Type B pancreatic cell (in vitro differentiated cells): ENCODE measurements at places on chromosomes 7 and 10. TPM values are rescaled to one million over a fixed set of nuclear protein-coding genes. Genes with fewer than 3 reads are reported as not detected.
A peak's percentile ranks its signal among the peaks of the same experiment; 100 is the strongest.

GRCh38 chr10:78356291-78356900, 322.7 kb downstream of the RPS24 start:
- H3K4me3 ChIP-seq: no peak overlapping the region
- H3K27ac ChIP-seq: no peak overlapping the region
- no peak for DNase-seq
- H3K4me1 ChIP-seq: peaks cover 59% of the 10 kb centered on the region

GRCh38 chr10:72337039-72337629, 17.6 kb downstream of the DNAJB12 start:
- no peak for DNase-seq
- H3K27me3 ChIP-seq: no peaks in the 10 kb centered on the region
- H3K4me3 ChIP-seq: no peak overlapping the region
- H3K36me3 ChIP-seq: peaks cover 8% of the 10 kb centered on the region
- peak overlapping the region; percentile 18 for H3K27ac ChIP-seq

DNA sequence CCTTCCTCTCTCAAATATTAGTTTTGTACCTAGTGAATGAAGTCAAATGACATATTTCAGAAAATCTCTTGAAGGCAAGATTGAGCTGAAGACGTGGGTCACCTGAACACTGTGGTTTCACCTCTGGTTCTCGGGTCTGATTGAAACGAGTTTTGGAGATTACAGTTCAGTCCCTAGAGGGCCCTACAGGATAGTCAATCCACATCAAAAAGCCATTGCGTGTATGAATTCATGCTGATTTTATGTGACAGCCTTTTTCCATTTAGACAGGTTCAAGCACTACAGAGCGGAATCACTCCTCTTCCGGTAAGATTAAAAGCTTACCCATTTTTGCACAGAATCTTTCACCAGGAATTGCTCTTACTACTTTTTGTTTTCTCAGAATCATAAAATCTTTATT, 62.2 kb downstream of the VIM start:
- H3K27ac ChIP-seq: no peak overlapping the region
- peaks cover 7% of the 10 kb centered on the region for H3K4me1 ChIP-seq
- no peak overlapping the region for H3K4me3 ChIP-seq
- no peaks in the 10 kb centered on the region for H3K36me3 ChIP-seq
- no peak for DNase-seq

Gene GPR22
- total RNA-seq: not detected in 2 replicates

DNA sequence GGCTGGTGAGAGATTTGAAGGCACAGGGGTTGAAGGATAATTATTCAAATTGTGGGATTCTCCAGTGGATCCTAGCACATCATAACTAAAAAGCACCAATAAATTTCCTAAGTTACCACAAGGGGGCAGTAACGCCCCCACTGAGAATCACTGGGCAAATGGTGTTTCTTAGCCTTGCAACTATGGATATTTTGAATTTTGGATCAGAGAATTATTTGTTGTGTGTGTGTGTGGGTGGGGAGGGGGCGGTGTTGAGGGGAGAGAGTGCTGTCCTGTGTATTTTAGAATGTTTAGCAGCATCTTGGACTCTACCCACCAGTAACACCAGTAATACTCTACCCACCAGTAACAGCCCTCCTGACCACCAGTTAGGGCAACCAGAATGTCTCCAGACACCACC, 63.3 kb upstream of the PRKG1 start:
- no peaks in the 10 kb centered on the region for H3K36me3 ChIP-seq
- DNase-seq: no peak

- no peaks in the 10 kb centered on the region for H3K27me3 ChIP-seq
- no peak overlapping the region for H3K27ac ChIP-seq
- H3K4me1 ChIP-seq: no peaks in the 10 kb centered on the region
- no peak for DNase-seq
Observed at GRCh38 chr7:82477733-82478515, 34.3 kb upstream of the CACNA2D1 start.

Gene GSTO2
- 2.8 and 8.2 TPM in 2 replicates for total RNA-seq

DNA sequence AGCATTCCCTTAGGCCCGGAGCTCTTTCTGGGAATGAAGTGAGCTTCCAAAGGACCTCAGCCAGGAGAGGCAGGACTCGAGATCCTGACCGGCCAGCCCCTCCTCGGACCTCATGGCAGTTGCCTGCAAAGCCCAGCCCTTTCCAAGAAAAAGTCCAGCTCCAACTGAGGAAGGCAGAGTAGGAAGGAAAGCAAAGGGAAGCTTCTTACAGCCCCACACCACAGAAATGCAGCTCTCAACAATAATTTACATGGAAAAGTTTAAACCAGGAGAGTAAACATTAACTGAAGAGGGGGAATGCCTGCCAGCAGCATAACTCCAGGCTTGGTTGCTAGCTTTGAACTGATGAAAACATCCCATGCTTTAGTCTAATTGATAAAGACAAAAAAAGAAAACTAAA, 153.9 kb upstream of the PFKP start:
- H3K4me1 ChIP-seq: no peaks in the 10 kb centered on the region
- peaks cover 44% of the 10 kb centered on the region for H3K27me3 ChIP-seq
- no peaks in the 10 kb centered on the region for H3K36me3 ChIP-seq
- H3K4me3 ChIP-seq: no peak overlapping the region
- no peak for DNase-seq
- no peak overlapping the region for H3K27ac ChIP-seq

DNA sequence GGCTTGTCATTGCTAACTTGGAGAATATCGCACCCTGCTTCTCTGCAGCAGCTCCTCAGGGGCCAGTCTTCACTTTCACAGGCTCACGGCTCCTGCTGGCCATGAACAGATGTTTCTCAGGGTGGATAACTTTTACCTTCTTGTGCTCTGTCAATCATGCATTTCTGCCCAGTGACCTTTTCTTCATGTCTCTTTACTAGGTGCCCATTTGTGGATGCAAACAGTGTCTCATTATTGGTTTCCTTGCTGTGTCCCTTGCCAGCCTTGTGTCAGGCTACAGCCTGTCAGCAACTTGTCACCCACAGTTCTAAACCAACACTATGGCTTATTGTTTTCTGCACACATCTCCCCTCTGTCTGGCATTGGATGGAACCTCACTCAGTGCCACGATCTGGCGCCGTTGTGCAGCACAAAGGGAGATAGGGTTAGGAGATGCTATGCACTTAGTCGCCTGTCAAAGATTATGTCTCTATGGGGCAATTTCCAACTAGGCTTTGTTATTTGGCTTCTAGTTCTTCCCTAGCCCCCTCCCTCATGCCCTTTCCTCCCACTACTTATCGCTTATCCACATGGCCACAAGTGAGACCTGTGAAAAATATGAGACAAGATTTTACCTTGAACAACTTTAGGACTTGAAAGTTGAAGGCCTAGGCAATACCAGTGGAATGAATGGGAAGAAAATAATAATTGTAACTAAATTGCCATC, 45.7 kb upstream of the NXPH1 start:
- peaks cover 11% of the 10 kb centered on the region for H3K4me1 ChIP-seq
- no peak for DNase-seq
- H3K27me3 ChIP-seq: peaks cover 6% of the 10 kb centered on the region
- no peak overlapping the region for H3K27ac ChIP-seq

DNA sequence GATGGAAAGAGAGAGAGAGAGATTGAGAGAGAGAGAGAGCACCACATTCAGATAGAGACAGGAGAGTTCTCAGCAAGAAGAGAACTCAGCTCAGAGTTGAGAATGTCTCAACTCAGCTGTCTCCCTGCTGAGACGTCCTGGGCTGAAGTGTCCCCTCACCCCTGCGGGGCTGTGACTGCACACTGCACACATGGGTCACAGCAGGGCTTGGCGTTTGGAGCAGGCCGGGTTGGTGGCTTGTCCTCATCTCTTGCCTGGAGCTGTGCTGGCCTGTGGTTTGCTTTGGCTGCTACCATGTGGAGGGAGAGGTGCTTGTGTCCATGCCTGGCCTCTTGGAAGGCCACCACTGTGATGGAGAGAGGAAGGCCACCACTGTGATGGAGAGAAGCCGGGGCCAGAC, 167.9 kb downstream of the RNF216 start:
- no peaks in the 10 kb centered on the region for H3K36me3 ChIP-seq
- H3K4me1 ChIP-seq: no peaks in the 10 kb centered on the region
- DNase-seq: no peak
- H3K4me3 ChIP-seq: no peak overlapping the region
- H3K27ac ChIP-seq: no peak overlapping the region

- H3K4me1 ChIP-seq: no peaks in the 10 kb centered on the region
- no peak overlapping the region for H3K4me3 ChIP-seq
- no peaks in the 10 kb centered on the region for H3K36me3 ChIP-seq
- no peak overlapping the region for H3K27ac ChIP-seq
- DNase-seq: no peak
- H3K27me3 ChIP-seq: peaks cover 4% of the 10 kb centered on the region
Observed at GRCh38 chr7:4931943-4932342, 27.0 kb downstream of the MMD2 start.

DNA sequence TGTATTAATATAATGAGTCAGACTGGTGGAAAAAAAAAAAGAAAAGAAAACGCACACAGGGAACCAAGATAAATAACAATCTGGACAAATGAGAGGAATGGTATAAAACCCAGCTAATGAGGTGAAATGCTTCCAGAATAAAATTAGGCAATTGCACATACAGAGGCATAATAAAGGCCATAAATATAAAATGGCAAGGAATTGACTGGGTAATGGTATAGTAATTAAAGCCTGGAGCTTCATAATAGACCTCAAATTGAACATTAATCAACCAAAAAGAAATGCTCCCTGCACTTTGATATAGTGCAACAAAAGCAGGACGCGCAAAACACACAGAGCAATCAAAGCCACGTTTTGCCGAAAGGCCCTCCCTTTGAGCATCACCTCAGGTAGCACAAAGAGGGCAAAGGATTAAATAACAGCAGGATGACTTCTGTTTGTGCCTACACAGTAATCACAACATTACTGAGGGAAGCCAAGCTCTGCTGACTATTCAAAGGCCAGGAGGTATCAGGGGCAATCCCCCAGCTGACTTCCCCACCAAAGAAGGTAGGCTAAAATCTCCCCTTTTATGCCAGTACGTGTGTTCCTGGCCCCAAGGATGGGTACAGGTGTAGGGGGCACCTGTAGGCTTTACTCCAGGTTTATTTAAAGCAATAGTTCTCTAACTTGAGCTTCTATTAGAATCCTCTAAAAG, 343.7 kb downstream of the ELMO1 start:
- DNase-seq: no peak
- H3K4me3 ChIP-seq: no peak overlapping the region

Gene VWA2
- 2.9 and 6.0 TPM in 2 replicates for total RNA-seq

DNA sequence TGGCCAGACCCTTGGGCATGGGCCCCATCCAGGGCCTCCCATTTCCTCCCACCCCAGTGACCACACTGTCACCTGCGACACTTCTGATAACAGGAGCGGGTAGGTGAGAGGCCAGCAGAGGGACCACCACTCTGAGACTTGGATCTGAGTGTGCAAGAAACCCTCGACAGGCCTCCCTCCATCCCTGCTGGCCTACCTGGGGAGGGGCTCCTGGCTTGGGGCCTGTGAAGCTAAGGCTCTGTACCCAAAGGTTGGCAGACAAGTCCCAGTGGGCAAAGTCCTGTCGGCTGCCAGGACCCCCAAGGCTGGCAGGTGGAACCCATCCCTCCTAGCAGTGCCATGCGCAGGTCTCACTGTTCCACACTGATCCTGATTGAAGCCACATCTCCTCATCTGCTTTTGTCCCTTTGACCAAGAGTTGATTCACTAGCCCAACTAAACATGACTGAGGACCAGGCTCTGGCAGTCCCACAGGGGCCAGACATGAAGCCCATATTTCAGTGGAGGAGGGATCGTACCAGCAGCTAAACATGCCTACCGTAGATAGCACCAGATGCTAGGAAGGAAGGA, 1.2 kb upstream of the PGAM2 start:
- DNase-seq: no peak
- peaks cover 3% of the 10 kb centered on the region for H3K4me1 ChIP-seq
- no peak overlapping the region for H3K27ac ChIP-seq
- no peak overlapping the region for H3K4me3 ChIP-seq
- H3K36me3 ChIP-seq: peaks cover 2% of the 10 kb centered on the region

Gene ALOX5
- total RNA-seq: 7.9 and 17.3 TPM in 2 replicates

DNA sequence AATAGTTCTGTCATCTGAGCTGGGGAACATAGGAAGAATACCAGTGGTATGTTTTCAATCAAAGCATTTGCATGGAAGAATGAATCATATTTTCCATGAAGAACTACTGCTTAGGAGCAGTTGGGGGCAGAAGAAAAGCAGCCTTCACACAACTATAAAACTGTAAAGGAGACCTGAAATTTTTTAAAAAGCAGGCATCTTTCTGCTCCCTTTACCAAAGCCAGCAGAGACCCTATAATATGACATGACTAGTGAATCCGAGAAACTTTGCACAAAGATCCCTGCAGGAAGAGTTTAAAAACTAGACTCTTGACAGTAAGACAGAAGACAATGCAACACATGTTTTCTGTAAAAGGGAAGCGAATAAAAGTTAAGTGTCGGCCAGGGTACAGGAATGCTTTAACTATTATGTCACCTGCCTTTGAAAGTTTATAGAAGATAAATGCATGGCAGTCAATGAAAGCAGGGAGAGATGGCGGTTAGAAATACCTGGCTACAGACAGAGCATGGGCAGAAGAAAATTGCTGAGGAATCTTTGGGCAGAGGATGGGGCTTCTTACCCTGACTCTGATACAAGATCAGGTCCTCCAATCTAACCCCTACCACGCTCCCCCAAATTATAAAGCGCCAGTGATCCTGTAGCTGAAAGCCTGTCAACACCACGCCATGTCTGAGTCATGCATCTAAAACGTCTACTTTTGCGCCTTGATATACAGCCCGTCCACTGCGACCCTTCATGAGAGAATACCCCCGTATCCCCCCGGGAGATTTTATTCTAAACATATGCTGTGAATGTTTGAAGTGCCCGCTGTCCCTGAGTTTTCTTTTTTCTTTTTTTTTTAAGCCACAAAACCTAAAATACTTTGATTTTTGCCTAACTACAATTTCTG, 93.1 kb downstream of the GLI3 start:
- H3K36me3 ChIP-seq: peaks cover 35% of the 10 kb centered on the region
- no peak for DNase-seq
- no peak overlapping the region for H3K27ac ChIP-seq
- H3K27me3 ChIP-seq: no peaks in the 10 kb centered on the region

DNA sequence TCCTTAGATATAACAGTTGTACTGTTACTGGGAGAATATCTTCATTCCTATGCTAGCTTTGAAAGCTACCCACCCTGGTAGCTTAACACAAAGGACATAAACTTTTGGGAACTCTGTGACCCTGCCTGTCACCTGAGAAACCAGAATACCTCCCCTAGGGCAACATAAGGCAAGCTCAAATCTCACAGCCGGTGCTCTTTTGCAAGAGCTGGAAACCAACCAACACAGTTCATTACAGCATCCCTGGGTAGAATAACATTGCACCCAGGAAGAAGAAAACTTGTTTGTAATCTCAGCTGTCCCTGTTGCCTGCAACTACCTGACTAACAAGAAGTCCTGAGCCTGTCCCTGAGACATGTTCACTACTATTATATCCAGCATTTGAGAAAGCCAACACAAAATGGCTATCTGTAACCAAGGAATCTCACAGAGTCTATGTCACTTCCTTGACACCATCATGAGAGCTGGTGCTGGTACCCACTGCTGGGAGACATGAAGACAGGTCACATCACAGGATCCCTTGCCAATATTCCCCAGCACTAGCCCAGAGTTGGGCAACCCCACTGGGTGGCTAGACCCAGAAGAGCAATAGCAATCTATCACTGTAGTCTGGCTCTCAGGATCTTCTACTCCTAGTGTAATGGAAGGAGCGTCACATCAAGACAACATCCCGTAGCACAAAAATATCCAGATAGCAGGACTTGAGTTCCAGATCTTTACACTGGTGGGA, 31.3 kb downstream of the AKR1C3 start:
- no peaks in the 10 kb centered on the region for H3K27me3 ChIP-seq
- no peaks in the 10 kb centered on the region for H3K4me1 ChIP-seq
- H3K27ac ChIP-seq: no peak overlapping the region
- no peak for DNase-seq

Gene LEP
- total RNA-seq: not detected in 2 replicates
